ENCODE measurements at places on chromosomes 2 and 18.

GRCh38 chr2:208386541-208386940 is 20.1 kb upstream of the PTH2R start:
- DNase-seq: no peak

DNA sequence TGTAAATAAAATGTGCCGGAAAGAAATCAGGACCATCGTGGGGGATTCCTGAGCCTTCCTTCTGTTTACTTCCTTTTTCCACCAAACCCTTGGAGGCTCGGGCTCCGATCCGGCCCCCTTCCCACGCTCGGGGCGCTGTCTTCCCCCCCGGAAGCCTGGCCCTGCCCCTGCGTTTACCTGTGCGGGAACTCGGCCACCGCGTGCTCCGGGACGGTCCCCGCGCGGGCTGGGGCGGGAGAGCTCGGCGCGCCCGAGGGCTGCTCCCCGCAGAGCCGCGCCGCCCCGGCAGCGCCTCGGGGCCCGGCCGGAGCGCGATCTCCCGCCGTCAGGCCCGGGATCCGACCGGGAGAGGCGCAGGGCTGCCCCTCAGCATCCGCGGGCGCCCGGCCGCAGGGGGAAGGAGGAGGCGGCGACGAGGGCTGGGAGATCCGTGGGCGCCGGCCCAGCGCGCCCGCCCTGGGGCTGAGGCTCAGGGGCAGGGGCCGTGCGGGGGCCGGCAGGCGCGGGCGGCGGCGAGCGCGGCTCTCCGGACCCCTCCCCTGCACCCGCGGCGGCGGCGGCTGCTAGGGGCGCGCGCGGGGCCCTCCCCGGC is 435 bp downstream of the ADCY3 start:
- DNase-seq: no peak

DNA sequence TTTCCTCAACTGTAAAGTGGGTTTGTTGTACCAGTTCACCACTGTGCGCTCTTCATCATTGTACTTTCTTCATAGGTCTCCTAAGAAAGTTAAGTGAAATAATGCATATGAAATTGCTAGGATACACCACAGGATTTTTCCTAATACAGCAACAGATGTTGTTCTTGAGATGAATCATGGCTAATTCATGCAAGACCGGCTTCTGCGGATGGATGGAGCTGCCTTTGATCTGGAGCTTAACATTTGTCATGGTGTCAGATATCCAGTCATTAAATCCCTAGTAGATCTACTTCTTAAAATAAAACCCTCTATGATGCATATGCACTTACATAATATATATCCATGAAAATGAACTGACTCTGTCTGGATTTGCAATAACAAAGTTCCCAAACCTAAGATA is 114.1 kb downstream of the COL6A3 start:
- DNase-seq: peak; percentile 70

DNA sequence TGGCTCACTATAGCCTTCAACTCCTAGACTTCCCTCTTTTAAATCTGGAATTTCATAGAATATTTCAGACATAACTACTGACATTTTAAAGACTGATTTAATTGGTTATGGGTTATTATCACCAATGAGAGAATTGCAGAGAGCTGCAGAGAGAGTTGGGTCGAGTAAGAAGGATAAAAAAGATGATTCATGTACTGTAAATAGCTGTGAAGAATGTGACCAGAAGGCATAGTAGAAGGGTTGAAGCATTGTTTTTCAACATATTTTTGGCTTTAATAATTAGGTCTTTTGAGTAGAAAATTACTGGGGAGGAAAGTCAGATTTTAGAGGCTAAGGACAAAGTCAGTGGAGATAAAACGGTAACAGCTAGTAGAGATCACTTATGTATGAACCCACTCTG is 503.2 kb upstream of the SLC8A1 start:
- DNase-seq: no peak

- DNase-seq: no peak
These were observed 56.1 kb upstream of the POLE4 start for GRCh38 chr2:74902281-74902860.

- DNase-seq: no peak
These were observed 14.3 kb downstream of the TTC32 start for GRCh38 chr2:19887510-19887909.

- peak; percentile 60 for DNase-seq
These were observed 294.1 kb downstream of the ALK start for GRCh38 chr2:29627279-29627711.

DNA sequence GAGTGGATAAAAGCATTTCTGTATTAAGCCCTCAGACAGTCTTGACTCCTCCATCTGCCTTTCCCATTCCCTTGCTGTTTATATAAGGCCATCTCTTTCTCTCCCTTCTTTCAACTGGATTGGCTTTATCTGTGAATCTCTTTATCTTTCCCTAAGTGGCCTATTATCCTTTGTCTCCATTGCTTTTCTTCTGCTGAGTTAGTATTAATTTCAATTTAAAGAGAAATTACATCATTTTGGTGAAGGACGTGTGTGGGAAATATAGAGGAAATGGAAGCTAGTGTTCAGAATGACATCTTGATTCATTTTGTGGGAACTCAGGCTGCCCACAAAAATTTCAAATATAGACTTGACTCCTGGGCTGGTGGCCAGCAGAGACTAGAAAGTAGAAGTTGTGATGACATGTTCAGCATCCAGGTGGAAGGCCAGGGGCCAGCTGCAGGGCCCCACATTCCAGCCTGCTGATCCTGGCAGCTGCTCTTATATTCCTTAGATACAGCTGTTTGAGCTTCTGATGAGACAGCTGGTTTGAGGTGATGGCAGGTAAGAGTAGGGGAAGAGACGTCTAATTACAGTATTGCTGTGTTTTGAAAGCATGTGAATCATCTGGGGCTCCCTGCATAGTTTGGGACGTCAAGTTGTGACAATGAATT is 52.3 kb downstream of the DIS3L2 start:
- peak; percentile 79 for DNase-seq

DNA sequence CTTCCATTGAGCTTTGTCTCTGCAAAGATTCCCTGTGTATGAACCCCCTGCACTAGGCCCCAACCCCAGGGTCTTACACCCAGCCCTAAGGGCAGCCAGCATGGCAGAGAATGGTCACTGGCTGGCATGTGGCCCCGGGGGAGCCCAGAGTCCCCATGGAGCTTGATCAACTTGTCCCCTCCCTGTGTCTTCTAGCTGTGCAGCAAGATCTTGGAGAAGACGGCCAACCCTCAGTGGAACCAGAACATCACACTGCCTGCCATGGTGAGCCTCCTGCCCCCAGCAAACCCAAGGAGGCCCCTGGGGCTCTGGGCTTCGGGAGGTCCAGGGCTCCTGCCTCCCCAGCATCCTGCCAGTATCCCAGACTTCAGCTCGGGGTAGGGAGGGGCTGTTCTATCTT is 81.5 kb downstream of the DYSF start:
- no peak for DNase-seq

DNA sequence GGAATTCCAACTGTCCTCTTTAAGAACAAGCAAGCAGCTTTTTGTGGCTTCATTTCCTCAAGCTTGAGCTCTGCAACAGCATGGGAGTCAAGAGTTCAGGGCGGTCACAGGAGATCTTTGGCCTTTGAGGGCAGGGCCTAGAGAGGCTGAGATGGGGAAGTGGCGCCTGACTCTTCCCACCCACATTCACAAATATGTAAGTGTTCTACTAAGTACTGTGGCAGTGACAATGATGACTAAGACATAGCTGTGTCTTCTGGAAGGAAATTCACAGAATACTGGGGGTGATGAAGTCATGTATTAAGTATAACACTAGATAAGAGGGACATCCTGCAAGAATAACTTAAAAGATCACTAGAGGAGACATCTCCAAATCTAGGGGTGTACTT is 15.0 kb downstream of the RND3 start:
- DNase-seq: peak; percentile 90

DNA sequence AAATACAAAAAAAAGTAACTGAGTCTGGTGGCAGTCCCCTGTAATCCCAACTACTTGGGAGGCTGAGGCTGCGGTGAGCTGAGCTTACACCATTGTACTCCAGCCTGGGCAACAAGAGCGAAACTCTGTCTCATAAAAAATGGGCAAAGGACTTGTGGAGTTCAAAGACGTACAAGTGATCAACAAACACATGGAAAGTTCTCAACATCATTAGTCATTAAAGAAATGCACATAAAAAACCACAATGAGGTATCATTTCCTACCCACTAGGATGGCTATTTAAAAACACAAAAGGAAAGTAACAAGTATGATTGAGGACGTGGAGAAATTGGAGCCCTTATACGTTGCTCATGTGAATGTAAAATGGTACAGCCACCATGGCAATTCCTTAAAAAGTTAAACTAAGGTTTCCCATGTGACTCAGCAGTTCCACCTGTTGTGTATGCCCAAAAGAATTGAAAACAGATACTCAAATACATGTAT is 52.3 kb downstream of the RAB10 start:
- peak; percentile 54 for DNase-seq

DNA sequence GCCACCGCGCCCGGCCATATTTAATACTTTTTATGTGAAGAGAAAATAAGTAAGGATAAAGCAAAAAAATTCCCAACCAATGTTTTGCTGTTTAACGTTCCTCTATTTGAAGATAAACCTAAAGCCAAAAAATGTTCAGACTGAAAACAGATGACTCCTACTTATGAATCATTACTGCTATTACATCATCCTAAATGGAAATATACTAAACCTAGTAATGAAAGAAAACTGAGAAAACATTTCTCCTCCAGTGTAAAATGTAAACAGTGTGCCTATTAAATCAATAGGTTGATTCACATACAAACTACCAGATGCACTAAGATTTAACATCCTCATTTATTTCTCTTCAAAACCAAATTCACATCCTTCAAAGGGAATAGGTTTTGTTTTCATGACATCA is 43.5 kb downstream of the CWC22 start:
- DNase-seq: no peak

Measured in SJSA1 (cell line).